ENCODE measurements at places on chromosomes 3 and 15.

- DNase-seq, result no peak
Observed at GRCh38 chr3:153210146-153210545, 48.1 kb downstream of the RAP2B start.

- no peak for DNase-seq
Observed at GRCh38 chr3:58638591-58638990, 28.0 kb downstream of the FAM3D start.

DNA sequence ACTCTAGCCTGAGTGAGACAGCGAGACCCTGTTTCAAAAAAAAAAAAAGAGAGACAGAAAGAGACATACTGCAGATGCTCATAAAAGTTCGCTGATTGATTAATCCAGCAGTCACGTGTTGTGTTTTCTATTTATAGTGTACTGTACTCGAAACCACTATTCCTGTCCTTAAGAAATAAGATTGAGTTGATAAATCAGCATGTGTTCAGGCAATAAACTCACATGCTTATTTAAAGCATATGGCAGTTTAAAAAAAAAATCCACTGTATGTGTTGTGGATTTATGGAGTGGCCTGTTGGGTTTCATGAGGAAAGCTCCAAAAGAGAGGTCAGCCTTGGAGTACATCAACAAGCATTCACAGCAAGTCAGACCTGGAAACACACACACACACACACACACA lies 17.7 kb downstream of the RPL22L1 start:
- DNase-seq, result no peak

GRCh38 chr3:125194061-125194848 lies 18.3 kb downstream of the SLC12A8 start:
- DNase-seq, result no peak

DNA sequence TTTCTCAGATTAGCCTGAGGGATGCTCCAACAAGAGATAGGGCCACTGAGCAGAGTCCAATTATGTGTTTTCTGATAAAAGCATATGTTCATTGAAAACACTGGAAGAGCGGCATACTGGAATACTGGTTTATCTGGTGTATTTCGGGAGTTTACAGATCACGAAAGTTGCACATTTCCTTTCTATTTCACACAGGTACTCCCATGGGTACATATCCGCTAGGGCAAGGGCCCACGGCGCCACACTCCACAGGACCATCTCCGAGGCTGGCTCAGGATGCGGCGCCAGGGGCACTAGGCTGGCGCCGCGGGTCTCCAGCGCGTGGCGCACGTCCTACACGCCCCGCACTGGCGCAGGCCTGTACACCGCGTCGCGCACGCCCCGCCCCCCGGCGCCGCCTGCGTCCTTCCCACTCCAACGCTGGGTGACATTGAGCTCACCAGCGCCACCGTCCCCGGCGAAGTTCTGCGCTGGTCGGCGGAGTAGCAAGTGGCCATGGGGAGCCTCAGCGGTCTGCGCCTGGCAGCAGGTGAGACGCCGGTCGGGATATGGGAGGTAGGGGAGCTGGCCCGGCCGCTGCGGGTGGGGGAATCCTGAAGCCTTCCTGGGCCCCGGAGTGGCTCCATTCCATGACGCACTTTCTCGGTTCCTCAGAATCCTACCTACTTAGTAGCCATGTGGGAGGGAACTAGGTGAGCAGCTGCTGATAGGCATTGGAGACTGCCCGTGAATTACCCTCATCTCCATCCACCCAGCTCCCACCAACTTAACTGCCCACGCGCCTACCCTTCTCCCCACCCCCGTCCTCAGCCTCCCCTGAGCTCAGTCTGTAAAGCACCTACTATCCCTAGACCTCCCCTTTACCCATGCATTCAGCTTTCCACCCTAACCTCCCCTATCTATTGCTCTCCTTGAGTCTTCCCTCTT lies at the start of gene FAM162A:
FAM162A (plus strand) TSS at position 412 of the 927 bp plus-strand sequence; CDS start at position 496, 84 bp downstream.
- peak; percentile 94 for DNase-seq

DNA sequence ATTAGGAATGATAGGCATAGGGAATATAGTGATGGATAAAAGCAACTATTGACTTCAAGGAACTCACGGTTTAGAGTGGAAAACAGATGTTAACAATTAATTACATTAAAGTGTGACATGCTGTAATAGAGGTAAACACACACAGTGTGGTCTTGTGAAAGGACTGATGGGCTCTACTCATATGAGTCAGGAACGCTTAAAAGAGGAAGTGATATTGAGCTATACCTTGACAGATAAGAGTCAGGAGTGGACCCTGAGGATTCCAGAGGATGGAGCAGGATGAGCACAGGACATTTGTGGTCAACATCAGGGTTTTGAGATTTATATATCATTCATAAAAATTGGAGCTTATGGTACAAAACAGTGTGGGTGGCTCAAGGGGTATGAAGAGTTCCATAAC lies 11.0 kb downstream of the EXOG start:
- DNase-seq, result no peak

GRCh38 chr15:33161209-33161608 lies 33.3 kb downstream of the FMN1 start:
- no peak for DNase-seq

- peak; percentile 47 for DNase-seq
Observed at GRCh38 chr3:20054549-20054987, 14.3 kb downstream of the KAT2B start.

DNA sequence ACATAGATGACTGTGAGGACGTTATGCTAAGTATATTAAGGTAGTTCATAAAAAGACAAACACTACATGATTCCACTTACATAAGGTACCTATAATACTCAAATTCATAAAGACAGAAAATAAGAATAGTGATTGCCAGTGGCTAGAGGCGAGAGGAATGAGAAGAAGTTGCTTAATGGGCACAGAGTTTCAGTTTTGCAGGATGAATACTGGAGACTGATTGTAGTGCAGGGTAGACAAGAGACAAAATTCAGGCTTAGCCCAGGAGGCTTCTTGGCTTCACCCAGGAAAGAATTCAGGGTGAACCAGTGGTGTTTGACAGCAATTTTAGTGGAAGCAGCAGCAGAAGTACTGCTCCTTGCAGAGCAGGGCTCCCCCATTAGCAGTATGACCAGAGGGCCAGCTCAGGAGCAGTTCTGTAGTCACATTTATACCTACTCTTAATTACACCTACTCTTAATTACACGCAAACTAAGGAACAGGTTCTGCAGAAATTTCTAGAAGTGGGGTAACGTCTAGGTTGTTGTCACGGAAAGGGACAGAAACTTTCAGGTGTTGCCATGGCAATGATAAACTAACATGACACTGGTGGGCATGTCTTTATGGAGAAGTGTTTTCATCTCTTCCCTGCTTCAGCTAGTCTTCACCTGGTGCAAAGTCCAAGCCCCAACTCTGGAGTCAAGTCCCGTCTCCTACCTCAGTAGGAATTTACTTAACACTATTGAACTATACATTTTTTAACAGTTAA lies 55.2 kb downstream of the TBL1XR1 start:
- no peak for DNase-seq

Measured in stimulated activated CD4-positive, alpha-beta T cell treated with anti-CD3 and anti-CD28 coated beads, Interleukin-4, amount 100 ng/mL, for 1 hour (primary cell).